Retinal pigment epithelial cell (primary cell): ENCODE measurements at places on chromosomes 7 and 10.

GRCh38 chr10:133013463-133013862 lies 71.1 kb upstream of the CFAP46 start:
- no peak for DNase-seq

DNA sequence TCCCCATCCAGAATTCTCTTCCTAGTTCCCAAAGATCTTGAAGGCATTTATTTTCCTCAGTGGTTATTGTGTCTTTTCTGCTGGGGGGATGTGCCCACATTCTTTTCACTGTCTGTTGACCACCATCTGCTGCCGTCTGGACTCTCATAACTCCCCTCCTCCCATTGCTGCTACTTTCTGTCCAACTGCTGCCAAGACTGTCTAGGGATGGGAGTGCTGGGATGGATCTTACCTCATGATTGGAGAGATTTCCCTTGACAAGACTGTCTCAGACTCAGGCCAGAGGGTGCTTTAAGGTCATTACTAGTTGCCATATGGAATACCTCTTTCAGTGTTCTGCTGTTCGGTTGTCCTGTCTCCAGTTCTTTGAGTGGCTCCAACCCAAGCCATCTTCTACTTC lies 141.6 kb downstream of the C1GALT1 start:
- no peak for DNase-seq

GRCh38 chr10:3538291-3538655 lies 246.7 kb downstream of the KLF6 start:
- no peak for DNase-seq

DNA sequence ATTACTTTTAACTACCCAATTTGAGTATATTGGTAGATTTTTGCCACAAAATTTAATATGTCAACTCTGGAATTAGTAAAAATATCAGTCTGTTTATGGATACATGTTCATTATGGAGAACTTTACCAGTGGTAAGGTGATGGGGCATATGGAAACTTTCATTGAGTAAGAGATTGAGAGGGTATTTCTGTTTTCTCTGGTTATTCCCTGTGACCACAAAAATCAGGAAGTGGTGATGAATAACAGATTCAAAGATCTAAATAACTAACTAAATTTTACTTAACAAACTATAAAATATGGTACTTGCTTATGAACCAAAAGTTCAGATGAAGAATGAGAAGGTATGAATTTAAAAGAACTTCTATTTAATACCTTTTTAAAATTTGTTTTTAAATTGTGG lies 22.1 kb upstream of the STEAP4 start:
- no peak for DNase-seq

GRCh38 chr7:4681886-4682620 lies at the start of gene FOXK1:
TSS of gene FOXK1 (plus strand) at chr7:4682295. CDS start at chr7:4682309, 14 bp downstream.
- no peak for DNase-seq

GRCh38 chr10:11522821-11523245 lies 88.6 kb downstream of the USP6NL start:
- no peak for DNase-seq

DNA sequence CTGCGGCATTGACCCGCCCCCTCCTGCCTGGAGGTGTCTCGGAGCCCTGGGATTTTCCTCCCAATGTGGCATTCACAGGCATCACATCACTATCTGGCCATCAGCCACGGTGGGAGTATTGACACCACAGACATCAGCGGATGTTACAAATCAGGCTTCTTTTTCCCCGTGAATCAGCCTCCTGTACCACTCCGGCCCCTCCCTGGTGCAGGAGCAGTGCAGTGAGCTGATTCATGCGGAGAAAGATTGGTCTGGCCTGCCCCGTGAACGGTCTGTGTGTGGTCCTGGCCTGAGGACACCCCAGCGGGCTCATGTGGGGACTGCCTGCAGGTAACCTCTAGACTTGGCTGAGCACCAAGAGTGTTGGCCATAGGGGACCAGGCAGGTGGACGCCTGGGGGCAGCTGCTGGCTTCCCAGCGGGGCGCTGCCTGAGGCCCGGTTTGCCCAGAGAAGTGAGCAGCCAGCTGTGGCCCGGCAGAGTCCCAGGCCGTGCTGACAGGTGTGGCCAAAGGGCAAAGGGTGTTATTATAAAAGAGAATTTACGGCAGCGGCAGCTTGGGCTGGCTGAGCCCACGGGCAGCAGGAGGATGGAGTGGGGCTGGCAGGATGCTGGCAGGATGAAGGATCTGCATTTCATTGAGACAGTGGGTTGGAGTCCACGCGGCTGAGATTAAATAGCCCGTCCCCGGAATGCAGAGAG lies 32.1 kb upstream of the GNA12 start:
- DNase-seq, result no peak
